Glomerular endothelial cell (primary cell): ENCODE measurements at places on chromosomes 6 and 20. TPM values are rescaled to one million over a fixed set of nuclear protein-coding genes. Genes with fewer than 3 reads are reported as not detected.
A peak's percentile ranks its signal among the peaks of the same experiment; 100 is the strongest.

GRCh38 chr20:59525500-59526241, 78.7 kb upstream of the PHACTR3 start:
- DNase-seq, result no peak

DNA sequence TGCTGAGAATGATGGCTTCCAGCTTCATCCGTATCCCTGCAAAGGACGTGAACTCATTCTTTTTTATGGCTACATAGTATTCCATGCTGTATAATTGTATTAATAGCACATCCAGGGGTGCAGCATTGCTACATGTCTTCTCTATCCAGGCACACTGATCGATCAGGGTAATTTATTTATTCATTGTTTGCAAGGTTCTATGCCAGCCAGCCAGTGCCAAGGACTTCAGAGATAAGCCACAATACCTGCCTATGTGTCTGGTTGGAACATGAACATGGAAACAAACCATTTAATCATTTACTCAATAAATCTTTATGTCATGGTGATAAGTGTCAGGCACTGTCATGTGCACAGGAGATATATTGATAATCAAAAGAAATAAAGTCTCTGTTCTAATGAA, 5.8 kb upstream of the OR2B3 start:
- DNase-seq, result no peak

DNA sequence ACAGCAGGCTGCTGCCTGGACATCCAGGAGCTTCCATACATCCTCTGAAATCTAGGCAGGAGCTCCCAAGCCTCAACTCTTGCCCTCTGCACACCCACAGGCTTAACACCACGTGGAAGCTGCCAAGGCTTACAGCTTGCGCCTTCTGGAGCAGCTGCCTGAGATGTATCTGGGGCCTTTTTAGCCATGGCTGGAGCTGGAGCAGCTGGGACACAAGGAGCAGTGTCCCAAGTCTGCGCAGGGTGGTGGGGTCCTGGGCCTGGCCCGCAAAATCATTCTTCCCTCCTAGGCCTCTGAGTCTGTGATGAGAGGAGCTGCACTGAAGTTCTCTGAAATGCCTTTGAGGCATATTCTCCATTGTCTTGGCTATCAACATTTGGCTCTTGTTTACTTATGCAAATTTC, 255.0 kb downstream of the DLL1 start:
- DNase-seq, result no peak

Gene GSTA2
- total RNA-seq, result not detected in 2 replicates

DNA sequence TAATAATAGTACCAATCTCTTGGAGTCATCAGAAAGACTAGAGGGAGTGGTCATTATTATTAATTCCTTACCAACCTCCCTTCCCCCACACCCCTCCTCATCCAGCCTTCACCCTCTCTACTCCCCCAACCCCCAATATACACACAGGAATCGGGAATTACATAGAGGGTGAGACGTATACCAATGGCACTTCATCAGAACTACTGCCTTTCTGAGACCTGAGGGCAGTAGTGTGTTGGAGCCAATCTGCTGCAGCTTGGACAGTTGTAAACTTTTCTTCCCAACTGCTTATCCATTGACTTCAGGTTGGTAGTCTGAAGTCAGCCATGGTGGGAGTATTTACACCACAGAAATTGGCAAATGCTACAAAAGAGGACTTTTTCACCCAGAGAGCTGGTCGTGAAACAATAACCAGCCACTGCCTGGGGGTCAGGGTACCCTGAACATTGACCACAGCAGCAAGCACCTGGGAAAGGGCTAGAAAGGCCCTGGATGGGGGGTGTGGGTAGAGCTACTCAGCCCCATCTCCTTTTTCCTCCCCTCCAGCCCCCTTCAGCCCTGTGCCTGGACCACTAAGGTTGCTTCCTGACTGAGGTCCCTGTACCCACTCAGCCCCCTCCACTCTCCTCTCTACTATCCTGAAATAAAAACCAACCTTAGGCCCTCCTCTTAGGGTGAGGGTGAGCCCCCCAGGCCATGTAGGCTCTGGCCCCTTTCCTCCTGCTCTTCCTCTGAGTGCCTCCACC, 161.5 kb downstream of the MRPL14 start:
- no peak for DNase-seq

Gene OTOR
- not detected in 2 replicates for total RNA-seq

DNA sequence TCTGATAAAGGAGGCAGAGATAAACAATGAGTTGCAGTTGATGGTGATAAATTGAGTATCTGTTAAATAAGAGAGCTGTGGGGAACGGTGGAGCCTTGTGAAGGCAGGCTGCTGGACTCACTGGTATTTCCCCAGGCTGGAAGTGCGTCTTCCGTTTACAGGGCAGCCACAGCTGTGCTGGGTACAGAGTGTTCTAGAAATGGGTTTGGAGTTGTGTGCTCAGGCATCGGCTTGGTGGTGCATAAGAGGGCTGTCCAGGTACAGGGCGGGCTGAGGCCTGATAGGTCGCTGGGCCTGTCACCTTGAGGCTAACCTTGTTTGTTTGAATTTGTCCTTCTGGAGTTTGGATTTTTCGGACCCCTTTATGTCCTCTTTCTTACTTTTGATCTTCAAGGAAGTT, 39.3 kb downstream of the ARID1B start:
- no peak for DNase-seq

DNA sequence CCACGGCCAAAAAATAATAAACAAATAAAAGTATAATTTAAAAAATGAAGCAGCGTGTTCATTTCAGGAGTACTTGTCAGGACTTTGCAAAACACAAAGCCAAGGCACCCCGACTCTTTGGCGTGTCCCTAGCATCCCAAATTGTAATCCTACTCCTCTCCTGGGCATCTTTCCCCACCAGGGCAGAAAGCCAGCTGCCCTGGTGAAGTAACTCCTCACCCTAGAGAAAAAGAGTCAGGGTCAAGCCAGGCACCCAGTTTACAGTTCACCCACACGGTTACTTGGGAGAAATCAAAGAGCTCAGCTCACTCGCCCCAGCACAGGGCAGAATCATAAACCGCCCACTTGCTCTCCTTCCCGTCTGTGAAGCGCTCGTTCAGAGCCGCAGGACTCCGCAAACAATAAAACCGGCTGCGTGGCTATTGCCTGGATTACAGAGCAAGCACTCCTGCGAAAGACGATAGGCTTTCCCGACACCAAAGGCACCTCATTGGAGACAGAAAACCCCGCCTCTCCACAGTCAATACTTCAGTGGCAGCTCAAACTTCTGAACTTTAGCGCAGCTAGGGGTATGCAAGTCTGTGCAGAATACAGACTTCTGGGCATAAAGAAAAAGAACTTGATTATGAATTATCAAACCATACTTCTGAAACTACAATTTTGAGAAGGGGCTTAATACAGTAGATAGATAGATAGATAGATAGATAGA, 73.0 kb upstream of the NHSL1 start:
- DNase-seq, result no peak

GRCh38 chr20:36342331-36343120, 36.4 kb downstream of the DLGAP4 start:
- no peak for DNase-seq

DNA sequence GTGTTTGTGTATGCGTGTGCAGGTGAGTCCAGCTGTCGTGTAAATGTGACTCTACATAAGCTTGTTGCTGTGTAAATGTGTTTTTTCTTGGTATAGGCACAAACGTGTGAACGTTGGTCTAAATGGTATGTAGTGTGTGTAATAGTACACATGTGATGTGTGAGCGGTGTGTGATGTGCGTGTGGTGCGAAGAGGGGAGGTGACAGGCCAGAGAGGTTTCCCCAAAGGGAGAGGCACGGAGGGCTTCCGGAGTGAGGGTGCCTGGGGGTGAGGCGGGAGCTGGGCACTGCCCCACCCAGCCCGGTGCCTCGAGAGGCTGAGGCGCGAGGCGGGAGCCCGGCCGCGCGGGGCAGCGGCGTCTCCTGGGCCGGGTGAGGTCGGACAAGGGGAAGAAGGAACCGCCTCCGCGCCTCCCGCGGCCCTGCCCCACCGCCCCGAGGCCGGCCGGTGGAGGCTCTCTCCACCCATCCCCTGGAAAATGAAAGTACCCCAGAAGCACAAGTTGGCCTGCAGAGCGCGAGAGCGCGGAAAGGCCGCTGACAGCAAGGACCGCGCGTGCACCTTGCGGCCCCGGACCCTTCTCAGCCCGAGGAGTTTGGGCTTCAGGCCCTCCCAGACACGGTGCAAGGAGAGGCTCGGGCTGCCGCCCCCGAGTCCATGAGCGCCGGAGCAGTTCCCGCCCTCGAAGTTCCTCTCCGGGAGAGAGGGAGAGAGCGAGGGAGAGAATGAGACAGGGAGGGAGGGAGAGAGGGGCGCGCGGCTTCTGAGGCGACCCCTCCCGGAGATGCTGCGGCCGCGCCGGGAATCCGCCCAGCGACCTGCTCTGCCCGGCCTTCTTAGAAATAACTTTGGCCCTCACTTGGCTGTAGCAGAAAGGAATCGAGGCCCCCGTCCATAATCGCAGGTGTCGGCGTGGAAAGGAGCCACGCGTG, 43.2 kb upstream of the OSTM1 start:
- no peak for DNase-seq

GRCh38 chr20:347640-348484, 951 bp downstream of the NRSN2 start:
- DNase-seq, result no peak

GRCh38 chr6:125932451-125932795, 24.1 kb upstream of the HINT3 start:
- DNase-seq, result no peak

DNA sequence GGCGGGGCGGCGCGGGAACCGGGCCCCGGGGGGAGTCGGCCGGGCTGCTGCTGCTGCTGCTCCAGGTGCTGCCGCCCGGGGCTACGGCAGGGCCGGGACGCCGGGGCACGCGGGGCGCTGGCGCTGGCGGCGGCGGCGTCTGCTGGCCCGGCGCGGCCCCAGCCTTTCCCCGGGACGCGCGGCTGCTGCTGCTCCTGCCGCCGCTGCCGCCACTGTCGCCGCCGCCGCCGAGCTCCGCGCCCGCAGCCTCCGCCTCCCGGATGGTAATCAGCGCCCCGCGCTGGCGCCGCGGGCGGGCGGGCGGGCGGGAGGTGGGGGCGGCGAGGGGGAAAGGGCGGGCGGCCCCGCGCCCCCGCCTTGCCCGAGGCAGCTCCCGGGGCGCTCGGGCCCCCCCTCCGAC, 306 bp downstream of the EBF4 start:
- no peak for DNase-seq

GRCh38 chr6:35183935-35184334, 29.8 kb upstream of the SCUBE3 start:
- no peak for DNase-seq

GRCh38 chr6:18431581-18431980, 44.4 kb downstream of the RNF144B start:
- DNase-seq, result no peak

Gene CDSN
- total RNA-seq, result not detected in 2 replicates

DNA sequence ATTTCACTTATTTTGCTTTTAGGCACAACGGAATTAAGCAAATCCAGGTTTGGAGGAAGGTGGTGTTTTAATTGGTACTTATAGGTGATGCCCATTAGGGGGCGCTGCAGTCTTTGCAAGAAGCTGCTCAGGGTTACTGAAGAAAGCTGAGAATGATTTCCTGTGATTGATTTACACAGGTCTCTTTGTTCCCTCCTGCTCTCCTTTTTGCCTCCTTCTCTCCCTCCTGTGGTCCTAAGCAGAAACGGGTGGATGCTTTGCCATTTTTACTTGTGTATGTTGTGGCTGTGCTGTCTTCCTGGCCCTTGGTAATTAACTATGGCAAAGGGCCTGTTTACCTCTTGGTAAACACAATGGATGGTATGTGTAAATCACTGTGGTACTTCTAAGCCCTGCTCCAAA, 97.8 kb downstream of the ANKS1A start:
- peak; percentile 58 for DNase-seq

Gene DEFB116
- not detected in 2 replicates for total RNA-seq

- no peak for DNase-seq
Measured at GRCh38 chr20:36097337-36098151, 57.0 kb upstream of the EPB41L1 start.

DNA sequence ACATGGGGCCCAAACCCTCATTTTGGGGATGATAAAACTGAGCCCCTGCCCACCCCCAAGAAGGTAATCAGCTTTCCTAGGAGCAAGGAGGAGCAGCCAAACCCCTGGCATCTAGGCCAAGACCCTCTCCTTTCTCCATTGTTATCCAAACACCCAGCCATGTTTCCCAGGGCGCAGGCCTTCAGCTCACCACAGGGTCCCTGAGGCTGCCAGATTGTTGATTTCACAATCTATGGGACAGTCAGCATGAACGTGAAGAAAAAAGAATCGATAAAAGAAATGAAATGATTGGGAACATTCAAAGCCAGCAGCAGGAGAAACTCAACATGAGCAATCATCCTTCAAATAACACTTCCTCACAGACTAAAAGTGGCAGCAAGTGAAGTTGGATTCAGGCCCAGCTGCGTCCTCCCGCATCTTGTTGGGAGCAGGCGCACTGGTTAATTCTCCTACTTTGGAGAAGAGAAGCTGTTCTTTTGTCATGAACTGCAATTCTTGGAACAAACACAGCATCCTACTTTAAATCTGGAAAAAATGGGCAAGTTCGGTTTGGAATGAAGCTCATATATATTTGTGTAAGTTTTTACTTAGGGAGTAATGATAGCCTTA, 241.8 kb upstream of the PRDM1 start:
- DNase-seq, result no peak

GRCh38 chr6:49025273-49026240, 437.5 kb downstream of the MMUT start:
- DNase-seq, result no peak

DNA sequence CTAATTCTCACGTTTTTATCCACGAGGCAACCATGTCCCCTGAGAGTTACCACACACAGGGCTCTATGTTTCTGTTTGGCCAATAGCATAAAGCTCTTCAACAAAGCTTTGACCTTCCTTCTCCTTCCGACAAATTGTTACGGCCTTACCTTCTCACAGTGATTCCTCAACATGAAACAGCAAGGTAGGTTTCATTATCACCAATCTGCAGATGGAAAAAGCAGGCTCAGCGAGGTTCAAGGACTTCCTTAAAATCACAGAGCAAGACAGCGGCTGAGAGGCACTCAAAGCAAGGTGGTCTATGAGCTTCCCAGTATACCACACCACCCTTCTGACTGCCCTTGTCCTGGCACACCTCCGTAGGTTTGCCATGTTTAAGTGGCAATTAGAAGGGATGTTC, 360.0 kb downstream of the CD83 start:
- no peak for DNase-seq

DNA sequence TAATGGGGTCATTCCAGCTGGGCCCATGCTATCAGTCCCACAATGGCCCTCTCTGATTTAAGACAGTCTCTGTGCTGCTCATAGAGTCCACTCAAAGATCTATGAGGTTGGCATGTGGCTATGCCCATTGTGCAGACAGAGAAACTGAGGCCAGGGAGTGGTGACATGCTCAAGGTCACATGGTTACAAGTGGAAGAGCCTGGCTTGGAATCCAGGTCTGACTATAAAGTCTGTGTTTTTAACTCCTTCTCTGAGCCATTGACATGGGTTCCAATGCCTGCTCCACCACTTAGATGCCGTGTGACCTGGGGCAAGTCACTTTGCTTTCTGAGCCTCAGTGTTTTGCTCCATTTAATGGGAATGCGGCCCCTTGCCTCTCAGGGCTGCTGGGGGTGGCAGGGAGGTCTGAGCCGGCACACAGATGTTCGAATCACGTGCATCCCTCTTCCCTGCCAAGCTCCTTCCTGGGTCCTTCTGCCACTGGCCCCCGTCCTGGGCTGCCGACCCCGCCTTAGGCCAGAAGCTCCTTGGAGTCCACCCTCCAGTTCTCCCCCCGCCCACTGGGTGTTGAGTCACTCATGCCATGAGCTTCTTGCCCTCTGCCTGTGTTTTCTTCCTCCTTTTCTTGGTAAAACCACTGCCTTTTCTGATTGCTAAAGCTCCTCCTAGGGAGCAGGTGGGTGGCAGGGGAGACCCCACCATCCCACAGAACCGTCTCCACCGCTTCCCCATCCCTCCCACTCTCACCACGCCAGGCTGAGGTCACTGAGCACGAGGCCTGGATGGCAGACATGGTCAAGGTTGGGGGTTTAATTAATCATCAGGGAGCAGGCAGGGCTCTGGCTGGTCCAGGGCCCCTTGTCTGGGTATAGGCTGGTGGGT, 35.7 kb downstream of the CEBPB start:
- DNase-seq, result no peak
